ENCODE measurements at places on chromosomes 3 and 15.

DNA sequence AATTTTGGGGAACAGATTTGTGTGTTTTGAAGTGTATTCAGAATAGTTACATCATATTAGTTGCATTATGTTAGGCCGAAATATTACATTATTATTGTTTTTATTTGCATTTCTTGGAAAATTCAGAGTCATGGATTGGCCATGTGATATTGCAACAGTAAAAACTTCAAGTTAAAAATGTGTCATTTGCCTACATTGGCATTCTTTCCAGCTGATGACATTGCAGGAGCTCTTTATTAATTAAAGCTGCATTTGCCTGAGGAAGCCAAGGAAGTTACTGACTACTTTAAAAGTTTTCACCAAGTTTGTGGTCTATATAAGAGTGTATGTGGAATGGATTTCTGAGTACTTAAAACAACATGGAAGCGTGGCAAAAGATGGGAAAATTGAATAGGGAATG lies 726.4 kb upstream of the SGO1 start:
- no peak for DNase-seq

DNA sequence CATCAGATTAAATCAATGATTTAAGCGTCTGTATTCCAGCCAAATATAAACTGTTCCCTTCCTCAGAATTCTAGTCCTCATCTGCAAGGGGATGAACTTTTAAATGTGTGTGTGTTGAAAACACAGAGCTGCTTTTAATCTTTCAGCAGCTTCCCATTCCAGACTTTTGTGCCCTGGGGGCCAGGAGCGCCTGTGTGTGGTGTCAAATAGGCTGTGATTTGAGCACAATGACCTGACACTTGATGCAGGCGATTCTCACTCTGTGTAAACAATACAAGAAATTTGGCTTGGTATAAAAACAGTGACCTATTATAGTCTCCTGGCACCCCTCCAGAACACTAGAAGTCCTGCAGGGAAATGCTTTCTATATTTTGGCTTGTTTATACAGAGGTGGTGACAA lies 274.6 kb upstream of the ROPN1 start:
- peak; percentile 80 for DNase-seq

DNA sequence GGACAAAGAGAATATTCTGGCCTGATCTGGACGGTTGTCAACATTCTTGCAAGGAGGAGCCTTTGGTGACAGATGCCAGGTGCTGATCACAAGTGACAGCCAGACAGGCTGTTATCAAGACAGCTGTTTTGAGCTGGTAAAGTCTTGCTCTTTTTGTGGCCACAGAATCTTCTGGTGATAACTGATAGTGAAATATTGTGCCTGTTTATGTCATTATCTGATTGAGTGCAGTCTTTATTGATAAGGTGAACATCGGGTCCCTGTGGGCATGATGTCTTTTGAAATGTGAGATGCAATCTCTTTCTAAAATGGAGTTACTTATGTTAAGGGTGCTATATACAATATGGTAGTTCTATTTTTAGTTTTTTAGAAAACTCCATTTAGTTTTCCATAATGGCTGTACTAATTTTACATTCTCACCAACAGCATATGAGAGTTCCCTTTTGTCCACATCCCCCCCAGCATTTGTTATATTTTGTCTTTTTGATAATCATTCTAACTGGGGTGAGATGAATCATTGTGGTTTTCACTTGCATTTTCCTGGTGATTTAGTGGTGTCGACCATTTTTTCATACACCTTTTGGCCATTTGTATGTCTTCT lies 10.7 kb downstream of the CEP63 start:
- no peak for DNase-seq

- DNase-seq, result no peak
Measured at GRCh38 chr15:28178727-28179126, 79.6 kb upstream of the OCA2 start.
